NCI-H510A (cell line): ENCODE measurements at places on chromosomes 2 and 18.

DNA sequence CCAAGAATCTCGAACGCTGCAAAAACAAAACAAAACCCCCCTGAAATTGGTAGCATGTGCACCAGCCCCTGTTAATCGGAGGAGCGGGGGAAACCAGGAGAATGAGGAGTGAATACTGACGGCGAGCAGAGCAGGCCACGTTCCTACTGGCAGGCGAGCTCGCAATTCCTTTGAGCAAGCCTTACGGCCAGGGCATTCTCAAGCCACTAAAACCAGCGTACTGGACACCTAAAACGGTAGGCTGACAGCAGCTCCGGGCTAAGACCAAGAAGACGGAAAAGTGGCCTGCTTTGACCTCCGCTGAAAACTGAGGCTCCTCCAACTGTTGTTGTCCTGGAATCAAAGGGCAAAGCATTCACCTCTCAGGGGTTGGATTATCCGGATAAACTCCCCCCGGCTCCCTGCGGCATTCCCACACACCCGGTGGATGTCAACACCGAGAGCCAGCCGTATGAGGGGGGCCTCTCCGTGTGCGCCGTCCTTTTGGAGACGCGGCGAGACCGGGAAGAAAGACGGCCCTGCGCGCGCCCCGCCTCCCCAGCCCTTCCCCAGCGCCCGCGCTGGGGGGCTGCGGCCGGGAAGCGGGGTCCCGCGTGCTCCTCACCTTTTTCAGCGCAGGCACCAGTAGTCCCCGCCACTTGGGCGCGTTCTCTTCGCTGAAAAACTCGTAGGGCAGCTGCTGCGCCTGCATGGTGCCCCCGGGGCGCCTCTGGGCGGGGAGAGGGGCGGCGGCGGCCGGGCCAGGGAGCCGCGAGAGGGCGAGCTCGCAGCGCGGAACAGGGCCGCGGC, 925 bp downstream of the SOS1 start:
- peak; percentile 24 for DNase-seq

DNA sequence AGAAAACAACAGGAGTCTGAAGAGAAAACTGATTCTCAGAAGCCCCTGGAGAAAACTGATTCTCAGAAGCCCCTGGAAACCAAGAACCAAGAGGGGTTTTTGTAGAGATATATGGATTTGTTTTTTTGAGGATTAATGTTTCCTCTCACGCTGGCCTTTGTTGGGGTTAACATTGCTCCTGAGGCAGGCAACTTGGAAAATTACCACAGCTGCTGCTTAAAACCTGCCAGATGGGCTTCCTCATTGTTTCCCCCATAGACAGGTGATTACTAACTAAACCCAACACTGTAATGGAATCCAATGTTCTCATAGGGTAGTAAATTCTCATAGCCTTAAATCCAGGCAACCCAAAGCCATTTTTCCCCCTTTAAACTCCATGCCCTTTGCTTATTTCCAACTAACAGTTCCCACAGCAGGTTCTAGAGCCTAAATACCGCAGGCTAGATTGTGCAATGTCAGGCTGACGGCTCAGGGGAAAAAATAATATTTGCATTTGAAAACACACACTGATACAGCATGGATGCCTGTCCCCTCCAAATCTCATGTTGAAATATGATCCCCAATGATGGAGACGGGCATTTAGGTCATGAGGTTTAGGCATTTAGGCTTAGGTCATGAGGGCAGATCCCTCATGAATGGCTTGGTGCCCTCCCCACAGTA, 272.3 kb upstream of the PKDCC start:
- DNase-seq = no peak

DNA sequence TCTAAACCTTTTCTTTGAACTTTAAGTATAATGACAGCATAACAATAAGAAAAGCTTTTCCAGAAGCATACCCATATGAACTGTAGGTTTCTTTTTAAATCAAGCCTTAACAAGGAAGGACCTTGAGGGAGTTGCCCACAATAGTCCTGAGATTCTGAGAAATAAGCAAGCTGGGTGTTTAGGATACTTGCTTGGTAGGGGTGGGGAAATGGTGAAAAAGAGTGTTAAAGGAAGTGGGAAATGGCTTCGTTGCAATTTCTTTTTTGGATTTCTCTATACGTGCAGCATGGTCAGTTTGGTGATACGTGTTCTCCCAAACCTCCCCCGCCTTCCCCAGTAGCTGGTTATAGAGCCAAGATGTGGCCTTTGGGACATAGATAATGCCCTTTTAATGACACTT, 17.2 kb downstream of the INSIG2 start:
- DNase-seq = no peak

DNA sequence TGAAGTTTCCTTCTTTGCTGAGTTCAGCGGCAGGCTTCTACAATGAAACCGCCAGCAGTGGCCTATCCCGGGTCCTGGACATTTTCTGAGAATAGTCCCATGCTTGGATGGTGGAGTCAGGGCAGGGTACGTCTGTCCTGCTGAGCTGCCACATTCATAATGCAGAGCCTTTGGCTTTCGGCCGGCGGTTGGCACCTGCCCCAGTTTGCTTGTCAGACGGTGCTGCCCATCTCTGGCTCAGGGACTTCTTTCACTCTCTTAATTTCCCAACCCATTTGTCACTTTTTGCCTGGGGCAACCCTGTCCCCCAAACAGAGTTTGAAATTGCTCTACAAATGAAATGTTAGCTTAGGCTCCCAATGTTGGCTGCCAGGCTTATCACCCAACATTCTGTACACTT, 57.2 kb downstream of the SOX11 start:
- DNase-seq = no peak

DNA sequence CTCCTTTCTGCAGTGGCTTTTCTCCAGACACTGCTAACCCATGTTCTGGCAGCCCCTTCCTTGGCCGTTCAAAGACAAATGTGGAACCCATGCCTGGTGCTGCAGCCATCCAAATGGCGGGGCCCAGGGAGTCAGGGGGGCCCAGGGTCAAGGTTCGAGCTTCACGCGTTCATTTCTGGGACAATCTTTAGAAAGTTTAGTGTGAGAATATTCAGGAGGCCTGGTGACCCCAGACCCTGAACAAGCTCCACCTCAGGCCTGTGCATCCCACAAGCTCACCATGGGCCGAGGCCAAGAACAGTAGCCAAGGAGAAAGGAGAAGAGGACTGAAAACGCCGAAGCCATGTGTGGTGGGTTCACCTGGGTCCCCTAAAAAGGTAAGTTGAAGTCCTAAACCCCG, 54.4 kb downstream of the ANKMY1 start:
- no peak for DNase-seq

DNA sequence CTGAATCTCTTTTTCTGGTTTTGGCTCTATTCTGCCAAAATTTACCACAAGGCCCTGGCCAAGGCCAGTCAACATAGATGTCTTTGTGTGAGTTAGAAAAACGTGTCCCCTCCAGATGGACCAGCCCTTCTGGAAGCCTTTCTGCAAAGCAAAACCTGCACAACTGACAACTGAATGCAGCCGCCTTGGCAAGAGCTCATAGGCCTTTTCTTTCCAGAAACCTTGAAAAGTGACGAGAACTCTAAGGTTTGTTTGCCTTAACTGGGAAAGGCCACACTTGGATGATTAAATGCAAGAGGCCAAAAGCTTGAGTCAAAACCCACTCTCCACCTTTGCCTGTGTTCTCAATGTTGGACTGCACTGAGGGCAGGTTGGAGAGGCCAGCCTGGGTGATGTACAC, 103.9 kb downstream of the COLEC12 start:
- no peak for DNase-seq

DNA sequence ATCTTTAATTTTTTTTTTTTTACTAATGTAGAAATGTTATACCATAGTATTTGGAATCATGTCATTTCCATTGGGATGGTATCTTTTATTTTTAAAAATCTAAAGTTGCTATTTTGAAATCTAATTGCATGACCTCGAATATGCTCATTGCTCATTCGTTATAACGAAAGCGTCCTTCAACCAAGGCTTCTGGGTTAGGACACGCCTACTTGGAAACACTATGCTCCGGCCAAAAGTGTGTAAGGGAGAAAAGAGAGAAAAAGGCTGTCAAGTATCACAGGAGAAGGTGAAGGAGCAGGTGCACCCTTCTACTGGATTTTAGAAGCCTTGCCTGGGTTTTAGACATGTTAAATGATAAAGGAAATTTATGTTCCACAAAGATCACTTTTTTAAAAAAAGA, 465.9 kb upstream of the ID2 start:
- no peak for DNase-seq

- no peak for DNase-seq
These were observed 19.8 kb downstream of the ABHD3 start for GRCh38 chr18:21684731-21685130.

DNA sequence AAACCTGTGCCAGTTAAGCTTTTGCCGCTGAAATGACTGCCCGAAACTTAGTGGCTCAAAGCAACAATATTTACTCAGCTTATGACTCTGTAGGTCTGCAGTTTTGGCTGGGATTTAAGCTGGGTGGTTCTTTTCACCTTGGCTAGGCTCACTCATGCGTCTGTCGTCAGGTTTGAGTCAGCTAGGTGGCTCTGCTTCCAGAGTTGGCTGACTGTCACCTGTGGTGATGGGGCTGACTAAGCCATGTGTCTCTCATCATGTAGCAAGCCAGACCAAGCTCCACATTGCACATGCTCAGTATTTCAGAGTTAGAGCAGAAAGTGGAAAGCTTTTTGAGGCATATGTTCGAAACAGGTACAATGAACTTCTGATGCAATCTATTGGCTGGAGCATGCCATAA, 354.8 kb downstream of the MEIS1 start:
- no peak for DNase-seq

GRCh38 chr2:208222351-208222750, 32.5 kb downstream of the IDH1 start:
- DNase-seq = no peak

- DNase-seq = no peak
These were observed 188.5 kb upstream of the CDH2 start for GRCh38 chr18:28365411-28365831.

- no peak for DNase-seq
These were observed 26.5 kb downstream of the LDAH start for GRCh38 chr2:20796374-20796791.

DNA sequence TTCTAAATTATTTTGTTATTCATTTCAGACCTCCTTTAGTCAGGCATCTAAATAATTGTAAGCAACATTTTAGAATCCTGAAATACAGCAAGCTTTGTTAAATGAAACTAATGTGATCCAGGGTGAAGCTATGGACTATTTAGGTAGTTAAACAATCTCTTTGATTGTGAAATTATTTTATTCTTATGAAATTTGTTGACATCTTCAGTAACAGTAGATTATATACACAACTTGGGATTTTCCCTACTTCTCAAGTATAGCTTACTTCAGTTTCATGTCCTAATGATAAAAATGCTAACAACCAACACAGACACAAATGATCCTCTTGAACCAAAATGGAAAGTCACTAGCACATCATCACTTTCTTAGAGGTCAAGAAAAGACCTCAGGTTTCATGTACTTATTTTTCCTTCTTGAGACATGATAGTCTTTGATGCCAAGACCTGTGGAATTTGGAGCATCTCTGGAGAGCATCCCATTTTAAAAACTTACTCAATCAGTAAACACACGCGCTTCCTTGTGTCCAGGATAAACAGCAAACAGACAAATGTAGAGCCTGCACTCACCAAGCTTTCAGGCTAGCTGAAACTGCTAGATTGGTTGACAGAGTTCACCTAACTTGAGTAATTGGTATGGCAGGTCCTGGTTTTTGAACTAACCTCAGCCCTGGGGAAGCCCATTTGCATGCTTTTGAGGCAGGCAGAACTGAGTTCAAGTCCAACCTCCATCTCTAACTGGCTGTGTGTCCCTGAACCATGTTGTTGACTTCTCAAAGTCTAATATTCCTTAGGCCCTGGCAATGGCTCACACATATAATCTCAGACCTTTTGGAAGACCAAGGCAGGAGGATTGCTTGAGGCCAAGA, 47.8 kb downstream of the KCTD18 start:
- no peak for DNase-seq

DNA sequence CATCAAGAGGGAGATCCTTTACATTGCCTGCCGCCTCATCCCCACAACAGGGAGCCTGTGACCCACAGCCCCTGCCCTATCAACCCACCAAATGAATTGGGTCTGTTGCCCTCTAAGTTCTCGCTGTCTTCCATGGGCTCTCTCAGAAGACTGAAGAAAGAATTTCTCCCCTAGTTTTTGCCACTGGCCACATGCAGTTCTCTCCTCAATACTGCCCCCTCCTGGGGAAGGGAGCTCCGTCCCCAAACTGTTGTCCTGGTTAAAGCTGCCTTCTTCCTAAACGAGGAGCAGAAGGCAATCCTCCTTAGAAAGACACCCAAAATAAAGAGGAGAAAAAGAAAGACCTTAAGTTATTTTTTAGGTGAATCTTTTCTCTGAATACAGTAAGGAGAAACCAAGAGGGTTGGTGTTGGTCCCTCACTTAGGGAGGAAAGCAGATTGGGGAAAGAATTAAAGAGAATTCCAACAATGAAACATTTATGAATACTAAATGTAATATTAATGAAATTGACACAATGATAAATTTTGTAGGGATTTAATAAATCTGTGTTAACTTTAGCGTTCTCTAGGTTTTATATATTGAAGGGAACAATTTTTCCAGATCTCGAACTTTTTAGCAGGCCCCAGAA, 31.1 kb upstream of the SATB2 start:
- no peak for DNase-seq

- no peak for DNase-seq
These were observed 87.4 kb downstream of the SMIM21 start for GRCh38 chr18:75339936-75340605.

GRCh38 chr2:233620204-233620603, 2.8 kb downstream of the UGT1A8 start:
- DNase-seq = no peak

- no peak for DNase-seq
These were observed 98.3 kb downstream of the FMNL2 start for GRCh38 chr2:152433289-152433688.

DNA sequence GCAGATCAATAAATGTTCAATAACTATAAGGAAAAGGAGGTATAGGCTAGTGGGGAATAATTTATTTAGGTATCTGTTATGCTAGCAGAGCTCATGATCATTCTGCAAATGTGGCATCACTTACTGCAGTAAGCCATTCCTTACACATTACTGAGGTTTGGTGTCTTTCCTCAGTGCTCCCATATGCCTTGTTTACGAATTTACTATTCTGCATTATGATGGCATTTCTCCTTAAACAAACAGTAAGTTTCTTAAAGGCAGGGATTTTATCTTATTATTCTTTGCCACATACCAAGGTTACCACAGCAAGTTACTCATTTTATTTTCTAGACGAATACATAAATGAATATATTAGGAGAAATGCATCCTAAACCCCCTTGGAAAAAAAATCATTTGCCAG, 88.4 kb downstream of the DSEL start:
- no peak for DNase-seq

GRCh38 chr2:88818381-88818780, 126.9 kb downstream of the RPIA start:
- DNase-seq = no peak
